ENCODE measurements at places on chromosomes 2 and 18.

- DNase-seq = no peak
Measured at GRCh38 chr2:20052229-20052851, 912 bp upstream of the LAPTM4A start.

DNA sequence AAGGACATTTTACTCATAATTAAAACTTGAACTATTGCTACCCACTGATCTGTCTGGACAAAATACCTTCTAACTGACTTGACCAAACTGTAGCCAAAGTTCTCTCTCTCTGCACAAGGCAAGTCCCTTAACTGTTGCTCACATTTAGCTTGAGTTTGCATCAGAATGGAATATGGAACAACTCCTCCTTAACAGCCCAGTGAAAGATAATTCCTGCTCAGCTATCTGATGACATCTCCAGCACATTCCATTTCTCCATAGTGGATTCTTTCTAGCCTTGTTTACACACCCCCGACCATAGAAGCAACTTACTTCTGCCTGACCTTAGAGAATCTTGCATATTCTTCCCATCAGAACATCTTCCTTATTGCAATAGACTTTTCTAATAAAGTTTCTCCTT is 317.2 kb upstream of the CDH2 start:
- no peak for DNase-seq

DNA sequence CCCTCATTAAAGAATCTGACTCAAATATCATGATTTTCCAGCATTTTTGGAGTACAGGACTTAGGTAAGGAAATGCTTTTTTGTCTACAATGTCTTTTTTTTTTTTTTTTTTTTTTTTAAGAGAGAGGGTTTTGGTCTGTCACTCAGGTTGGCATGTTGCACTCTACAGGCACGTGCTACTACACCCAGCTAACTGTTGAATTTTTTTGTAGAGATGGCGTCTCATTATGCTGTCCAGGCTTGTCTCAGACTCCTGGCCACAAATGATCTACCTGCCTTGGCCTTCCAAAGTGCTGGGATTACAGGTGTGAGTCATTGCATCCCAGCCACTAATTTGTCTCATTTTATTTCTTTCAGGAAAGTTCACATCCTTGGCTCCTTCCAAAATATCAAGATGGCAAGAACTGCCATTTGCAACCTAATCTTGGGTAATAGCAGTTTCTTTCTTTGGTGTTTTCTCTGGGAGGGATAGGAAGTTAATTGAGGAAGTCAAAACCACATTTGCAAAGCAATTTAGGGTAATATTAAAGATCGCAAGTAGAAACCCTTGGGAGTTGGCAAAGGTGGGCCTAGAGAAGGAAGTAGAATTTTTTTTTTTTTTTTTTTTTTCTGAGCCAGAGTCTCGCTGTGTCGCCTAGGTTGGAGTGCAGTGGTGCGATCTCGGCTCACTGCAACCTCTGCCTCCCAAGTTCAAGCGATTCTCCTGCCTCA is 15.5 kb downstream of the PNO1 start:
- no peak for DNase-seq

DNA sequence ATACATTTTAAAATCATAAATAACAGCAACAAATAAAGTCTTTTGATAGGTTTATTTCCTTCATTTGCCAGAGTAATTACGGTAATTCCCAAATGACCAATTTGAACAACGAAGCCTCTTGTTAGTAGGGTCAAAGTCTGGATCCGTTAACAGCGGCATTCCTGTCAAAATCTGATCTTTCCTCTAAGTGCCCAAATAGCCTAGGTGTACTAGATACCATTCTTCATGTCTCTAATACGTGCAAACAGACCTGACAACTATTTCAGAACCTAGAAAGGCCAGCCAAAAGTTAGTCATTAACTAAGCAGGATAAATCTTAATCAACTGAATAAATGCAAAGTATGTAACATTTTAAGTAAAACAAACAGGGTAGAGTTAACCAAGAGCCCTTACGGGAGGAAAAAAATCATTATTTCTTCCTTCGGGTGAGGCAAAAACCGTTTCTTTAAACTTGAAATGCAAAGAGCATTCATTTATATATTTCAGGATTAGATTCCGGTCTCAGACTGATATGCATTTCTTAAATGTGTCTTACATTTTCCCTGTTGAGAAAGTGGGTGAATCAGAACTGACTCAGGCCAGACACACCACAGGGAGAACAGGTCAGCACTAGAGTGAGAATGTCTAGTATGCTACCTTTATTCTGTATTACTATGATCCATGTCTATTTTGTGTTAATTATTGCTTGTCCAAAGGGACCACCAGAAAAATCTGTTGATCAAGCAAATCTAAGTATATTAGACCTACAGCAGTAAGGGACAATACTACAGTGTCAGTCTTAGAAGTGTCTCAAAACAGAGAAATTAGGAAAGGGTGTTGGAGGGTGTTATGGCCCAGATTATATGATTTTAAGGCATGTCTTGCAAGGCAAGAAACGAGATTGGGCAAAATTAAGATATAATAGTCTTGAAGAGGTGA is 141.5 kb upstream of the NDUFV2 start:
- no peak for DNase-seq

GRCh38 chr2:134280231-134280630 is 26.4 kb downstream of the MGAT5 start:
- no peak for DNase-seq
